ENCODE measurements at places on chromosomes 7 and 10. TPM values are rescaled to one million over a fixed set of nuclear protein-coding genes. Genes with fewer than 3 reads are reported as not detected.
A peak's percentile ranks its signal among the peaks of the same experiment; 100 is the strongest.

ZNF467 gene
- total RNA-seq = 3.1 TPM

PAX4 gene
- not detected for total RNA-seq

TBATA gene
- not detected for total RNA-seq

HTRA1 gene
- total RNA-seq = 45.9 TPM

IL6 gene
- total RNA-seq = not detected

SLC18A2 gene
- 5.9 TPM for total RNA-seq

ACHE gene
- not detected for total RNA-seq

TMEM273 gene
- 72.9 TPM for total RNA-seq

ANXA8L1 gene
- not detected for total RNA-seq

GRCh38 chr7:299169-299568, 9.2 kb downstream of the FOXL3 start:
- no peaks in the 10 kb centered on the region for H3K27me3 ChIP-seq
- H3K27ac ChIP-seq = no peak overlapping the region
- no peak for DNase-seq
- no peaks in the 10 kb centered on the region for H3K36me3 ChIP-seq

GRCh38 chr7:105619590-105619989, 38.3 kb upstream of the EFCAB10 start:
- DNase-seq = no peak
- no peaks in the 10 kb centered on the region for H3K27me3 ChIP-seq
- peaks cover 77% of the 10 kb centered on the region for H3K36me3 ChIP-seq
- no peak overlapping the region for H3K4me3 ChIP-seq
- H3K4me1 ChIP-seq = peaks cover 11% of the 10 kb centered on the region
- H3K27ac ChIP-seq = no peak overlapping the region

- no peak overlapping the region for H3K27ac ChIP-seq
- no peaks in the 10 kb centered on the region for H3K36me3 ChIP-seq
- H3K27me3 ChIP-seq = no peaks in the 10 kb centered on the region
- peak; percentile 7 for DNase-seq
Observed at GRCh38 chr10:88728107-88728763, 22.2 kb downstream of the LIPK start.

GRCh38 chr10:62437696-62438095, 63.5 kb downstream of the ZNF365 start:
- no peaks in the 10 kb centered on the region for H3K27me3 ChIP-seq
- no peak overlapping the region for H3K4me3 ChIP-seq
- no peaks in the 10 kb centered on the region for H3K36me3 ChIP-seq
- DNase-seq = peak; percentile 82
- H3K4me1 ChIP-seq = no peaks in the 10 kb centered on the region

- DNase-seq = no peak
- H3K27me3 ChIP-seq = no peaks in the 10 kb centered on the region
- H3K4me1 ChIP-seq = no peaks in the 10 kb centered on the region
- H3K4me3 ChIP-seq = no peak overlapping the region
- H3K36me3 ChIP-seq = no peaks in the 10 kb centered on the region
Observed at GRCh38 chr7:24169077-24169624, 114.8 kb upstream of the NPY start.

GRCh38 chr10:12067336-12067735, 1.4 kb upstream of the DHTKD1 start:
- DNase-seq = no peak
- no peaks in the 10 kb centered on the region for H3K27me3 ChIP-seq
- no peaks in the 10 kb centered on the region for H3K36me3 ChIP-seq
- H3K4me3 ChIP-seq = no peak overlapping the region
- no peak overlapping the region for H3K27ac ChIP-seq

GRCh38 chr7:130274983-130275591, 8.4 kb downstream of the CPA2 start:
- H3K27ac ChIP-seq = no peak overlapping the region
- H3K4me3 ChIP-seq = no peak overlapping the region
- H3K36me3 ChIP-seq = no peaks in the 10 kb centered on the region
- H3K4me1 ChIP-seq = peaks cover 7% of the 10 kb centered on the region
- peaks cover 15% of the 10 kb centered on the region for H3K27me3 ChIP-seq

GRCh38 chr10:14616465-14616864, 158.2 kb downstream of the FAM107B start:
- no peak for DNase-seq
- no peak overlapping the region for H3K27ac ChIP-seq
- no peak overlapping the region for H3K4me3 ChIP-seq
- no peaks in the 10 kb centered on the region for H3K36me3 ChIP-seq
- H3K27me3 ChIP-seq = no peaks in the 10 kb centered on the region

- no peak for DNase-seq
- peaks cover 30% of the 10 kb centered on the region for H3K4me1 ChIP-seq
- peaks cover 9% of the 10 kb centered on the region for H3K36me3 ChIP-seq
- no peaks in the 10 kb centered on the region for H3K27me3 ChIP-seq
- H3K27ac ChIP-seq = peak overlapping the region; percentile 60
Observed at GRCh38 chr10:5776881-5777197, 36.4 kb downstream of the GDI2 start.

GRCh38 chr10:102283890-102284289, 38.6 kb downstream of the GBF1 start:
- H3K27me3 ChIP-seq = no peaks in the 10 kb centered on the region
- no peak for DNase-seq
- H3K4me3 ChIP-seq = no peak overlapping the region

DNA sequence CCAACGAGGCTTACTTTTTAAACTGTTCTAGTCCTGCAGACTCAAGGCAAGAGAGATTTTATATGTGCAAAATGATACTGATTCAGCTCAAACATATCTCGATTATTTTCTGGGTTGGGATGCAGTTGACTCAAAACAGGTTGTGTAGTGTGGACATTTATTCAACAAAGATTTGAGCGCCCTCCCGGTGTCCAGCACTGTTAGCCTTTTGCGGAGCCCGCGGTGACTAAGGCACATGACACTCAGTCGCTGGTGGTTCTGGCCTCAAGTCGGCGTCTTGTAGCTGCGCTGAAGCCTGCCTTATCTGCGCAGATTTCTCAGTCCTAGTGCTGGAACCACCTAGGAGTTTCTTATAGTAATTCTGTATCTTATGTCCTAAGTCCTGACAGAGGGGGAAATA, 938 bp upstream of the CADPS2 start:
- peak overlapping the region; percentile 68 for H3K4me3 ChIP-seq
- peaks cover 20% of the 10 kb centered on the region for H3K4me1 ChIP-seq
- H3K27ac ChIP-seq = peak overlapping the region; percentile 98
- no peaks in the 10 kb centered on the region for H3K36me3 ChIP-seq
- peak; percentile 78 for DNase-seq

DNA sequence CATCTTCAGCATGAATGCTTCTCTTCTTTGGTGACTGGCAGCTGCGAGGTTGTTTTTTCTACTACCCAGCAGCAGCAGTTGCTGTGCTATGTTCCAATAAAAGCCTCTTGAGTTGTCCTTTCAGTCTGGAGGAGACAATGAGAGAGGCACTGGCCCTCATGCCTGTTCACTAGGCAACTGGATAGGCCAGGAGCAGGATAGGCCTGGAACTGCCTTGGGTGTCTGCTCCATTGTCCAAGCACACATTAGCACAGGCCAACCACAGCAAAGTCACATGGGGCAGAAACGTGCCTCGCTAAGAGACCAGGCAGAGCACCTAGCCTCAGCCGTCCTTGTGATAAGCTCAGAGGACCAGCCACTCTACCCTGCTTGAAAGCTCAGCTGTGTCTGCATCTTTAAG, 76.9 kb upstream of the PDCD4 start:
- DNase-seq = no peak
- H3K4me1 ChIP-seq = peaks cover 49% of the 10 kb centered on the region
- no peak overlapping the region for H3K27ac ChIP-seq
- H3K27me3 ChIP-seq = no peaks in the 10 kb centered on the region
- no peaks in the 10 kb centered on the region for H3K36me3 ChIP-seq
- H3K4me3 ChIP-seq = no peak overlapping the region

GRCh38 chr10:128812000-128812399, 655.0 kb upstream of the MGMT start:
- no peak overlapping the region for H3K4me3 ChIP-seq
- H3K36me3 ChIP-seq = no peaks in the 10 kb centered on the region
- no peak overlapping the region for H3K27ac ChIP-seq
- H3K27me3 ChIP-seq = no peaks in the 10 kb centered on the region

DNA sequence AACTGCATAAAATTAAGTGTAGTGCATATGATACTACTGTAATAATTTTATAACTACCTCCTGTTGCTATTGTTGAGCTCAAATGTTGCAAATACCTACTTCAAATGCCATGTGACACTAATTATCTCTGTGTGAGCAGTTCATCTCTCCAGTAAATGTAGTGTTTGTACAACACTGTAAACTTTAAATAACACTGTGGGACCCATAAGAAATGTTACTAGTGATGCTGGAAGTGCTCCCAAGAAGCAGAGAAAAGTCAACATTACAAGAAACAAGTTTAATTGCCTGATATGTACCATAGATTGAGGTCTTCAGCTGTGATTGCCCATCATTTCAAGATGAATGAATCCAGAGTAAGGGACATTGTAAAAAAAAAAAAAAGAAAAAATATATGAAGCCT, 39.9 kb downstream of the RALA start:
- no peaks in the 10 kb centered on the region for H3K36me3 ChIP-seq
- peaks cover 16% of the 10 kb centered on the region for H3K4me1 ChIP-seq
- no peak overlapping the region for H3K27ac ChIP-seq
- no peaks in the 10 kb centered on the region for H3K27me3 ChIP-seq
- no peak for DNase-seq

DNA sequence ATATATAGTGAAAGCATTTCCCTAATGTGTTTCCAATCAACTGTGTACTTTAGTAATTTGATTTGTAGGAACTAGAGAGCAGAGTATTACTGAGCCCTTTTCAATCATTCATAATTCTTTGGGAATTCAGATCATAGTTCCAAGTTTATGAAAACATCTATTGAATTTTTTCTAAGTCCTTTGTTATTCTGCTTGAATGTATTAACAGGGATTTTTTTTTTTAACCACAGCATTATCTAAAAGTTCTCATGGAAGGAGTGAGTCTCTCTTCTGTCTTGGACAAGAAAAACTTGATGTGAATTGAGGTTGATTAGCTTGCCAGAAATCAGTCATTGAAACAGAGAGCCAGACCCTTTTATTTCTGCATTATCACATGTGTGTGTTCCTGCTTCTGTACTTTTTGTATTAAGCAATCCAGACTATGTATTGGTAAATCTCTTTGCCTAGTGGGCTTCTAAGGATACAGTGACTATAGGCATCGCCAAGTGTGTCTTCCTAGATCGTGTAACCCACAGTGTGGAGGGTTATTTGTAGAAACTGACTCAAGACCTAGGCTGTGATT, 59.9 kb downstream of the BMPER start:
- no peak overlapping the region for H3K27ac ChIP-seq
- H3K36me3 ChIP-seq = no peaks in the 10 kb centered on the region
- H3K4me1 ChIP-seq = peaks cover 7% of the 10 kb centered on the region
- DNase-seq = no peak

GRCh38 chr10:34723750-34724149, 91.3 kb downstream of the PARD3 start:
- H3K4me3 ChIP-seq = no peak overlapping the region
- no peaks in the 10 kb centered on the region for H3K36me3 ChIP-seq
- peaks cover 10% of the 10 kb centered on the region for H3K4me1 ChIP-seq
- H3K27ac ChIP-seq = no peak overlapping the region

GRCh38 chr10:130409931-130410330, 273.7 kb downstream of the GLRX3 start:
- H3K4me1 ChIP-seq = no peaks in the 10 kb centered on the region
- H3K27me3 ChIP-seq = no peaks in the 10 kb centered on the region
- H3K27ac ChIP-seq = no peak overlapping the region
- no peak for DNase-seq
- H3K36me3 ChIP-seq = no peaks in the 10 kb centered on the region

- H3K27me3 ChIP-seq = no peaks in the 10 kb centered on the region
- DNase-seq = peak; percentile 75
- peaks cover 9% of the 10 kb centered on the region for H3K4me1 ChIP-seq
- H3K4me3 ChIP-seq = no peak overlapping the region
- H3K27ac ChIP-seq = no peak overlapping the region
- no peaks in the 10 kb centered on the region for H3K36me3 ChIP-seq
Observed at GRCh38 chr7:112411186-112411795, 39.0 kb upstream of the IFRD1 start.

DNA sequence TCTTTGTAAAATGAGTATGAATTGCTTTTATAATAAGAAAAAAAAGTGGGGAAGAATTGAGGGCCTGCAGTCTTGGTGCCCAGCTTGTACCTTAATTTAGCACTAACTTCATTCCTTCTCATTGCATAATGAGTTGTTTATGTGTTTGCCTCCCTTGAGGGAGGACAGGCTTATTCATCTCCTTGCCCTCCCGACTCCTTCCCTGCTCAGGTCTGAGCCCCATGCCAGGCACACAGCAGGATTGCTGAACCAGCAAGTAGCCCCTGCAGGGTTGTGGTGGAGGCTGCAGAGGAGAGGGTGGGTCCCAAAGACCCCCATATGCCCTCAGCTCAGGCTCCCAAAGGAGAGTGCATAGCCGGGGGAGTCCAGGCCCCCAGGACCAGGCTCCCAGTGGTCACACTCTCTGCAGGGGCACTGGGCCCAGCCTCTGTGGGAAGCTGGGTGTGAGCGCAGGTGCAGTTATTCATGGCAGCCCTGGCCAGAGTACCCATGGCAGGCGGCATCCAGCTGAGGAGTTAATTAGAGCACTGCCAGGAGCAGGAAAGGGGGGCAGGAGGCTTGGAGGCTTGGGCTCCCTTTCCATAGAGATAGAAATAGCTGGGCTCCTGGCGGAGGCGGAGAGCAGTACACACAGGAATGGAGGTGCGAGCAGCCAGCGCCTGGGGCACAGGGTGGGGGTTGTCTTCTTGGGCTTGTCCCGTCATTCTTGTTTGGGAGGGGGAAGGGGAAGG, 28.2 kb upstream of the GOLGA7B start:
- no peak overlapping the region for H3K27ac ChIP-seq
- H3K4me1 ChIP-seq = no peaks in the 10 kb centered on the region
- peaks cover 6% of the 10 kb centered on the region for H3K27me3 ChIP-seq
- no peak overlapping the region for H3K4me3 ChIP-seq
- H3K36me3 ChIP-seq = no peaks in the 10 kb centered on the region

GRCh38 chr7:23164846-23165245, 17.0 kb upstream of the NUP42 start:
- H3K27me3 ChIP-seq = no peaks in the 10 kb centered on the region
- no peak overlapping the region for H3K4me3 ChIP-seq
- no peak overlapping the region for H3K27ac ChIP-seq

GRCh38 chr10:58189269-58189668, 78.4 kb downstream of the IPMK start:
- no peaks in the 10 kb centered on the region for H3K4me1 ChIP-seq
- H3K36me3 ChIP-seq = no peaks in the 10 kb centered on the region
- H3K27ac ChIP-seq = no peak overlapping the region
- no peak for DNase-seq
- H3K4me3 ChIP-seq = no peak overlapping the region
- no peaks in the 10 kb centered on the region for H3K27me3 ChIP-seq
